Uterus (tissue), 4 donors: ENCODE measurements at places on chromosomes 11 and 22. TPM values are rescaled to one million over a fixed set of nuclear protein-coding genes. Genes with fewer than 3 reads are reported as not detected.

The TEX54 gene
- total RNA-seq: not detected

The TST gene
- total RNA-seq: 19.6 TPM

DNA sequence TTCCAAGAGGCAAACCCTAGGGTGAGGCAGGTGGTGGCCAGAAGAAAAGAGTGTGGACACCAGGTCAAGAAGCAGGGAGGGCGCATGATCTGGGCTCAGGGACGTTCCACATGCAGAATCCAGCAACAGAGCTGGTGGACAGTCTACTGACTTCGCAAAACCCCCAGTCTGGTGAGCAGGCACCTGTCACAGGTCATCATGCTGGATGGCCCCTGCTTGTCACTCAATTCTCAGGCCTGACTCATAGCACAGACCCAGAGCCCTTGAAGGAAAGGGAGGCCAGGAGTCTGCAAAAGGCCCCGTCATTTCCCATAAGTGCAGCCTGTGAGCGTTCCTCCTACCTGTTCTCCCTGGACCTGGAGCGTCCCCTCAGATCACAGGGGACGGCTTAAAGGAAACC is 18.2 kb downstream of the APOL4 start:
- no peaks in the 10 kb centered on the region for H3K36me3 ChIP-seq
- peaks cover 3% of the 10 kb centered on the region for H3K4me1 ChIP-seq
- no peak for DNase-seq
- H3K27me3 ChIP-seq: no peaks in the 10 kb centered on the region
- no peak overlapping the region for H3K4me3 ChIP-seq
- no peak overlapping the region for H3K27ac ChIP-seq

The KRTAP5-10 gene
- total RNA-seq: not detected

DNA sequence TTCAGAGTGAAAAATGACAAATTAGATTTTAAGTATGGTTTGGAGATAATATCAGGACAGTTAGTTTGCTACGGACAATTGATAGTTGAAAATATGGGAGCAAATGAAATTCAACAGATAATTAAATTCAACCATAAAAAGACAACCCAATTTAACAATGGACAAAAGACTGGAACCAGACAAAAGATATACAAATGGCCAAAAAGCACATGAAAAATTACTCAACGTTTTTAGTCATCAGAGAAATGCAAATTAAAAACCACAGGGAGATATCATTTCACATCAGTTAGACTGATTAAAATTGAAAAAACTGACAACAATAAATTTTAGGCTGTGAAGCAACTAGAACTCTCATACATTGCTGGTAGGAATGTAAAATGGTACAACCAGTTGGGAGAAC is 27.2 kb downstream of the SIK2 start:
- no peak overlapping the region for H3K4me3 ChIP-seq
- no peak for DNase-seq
- no peaks in the 10 kb centered on the region for H3K36me3 ChIP-seq
- no peaks in the 10 kb centered on the region for H3K27me3 ChIP-seq
- H3K4me1 ChIP-seq: peaks cover 3% of the 10 kb centered on the region
